ENCODE measurements at places on chromosomes 7 and 10. TPM values are rescaled to one million over a fixed set of nuclear protein-coding genes. Genes with fewer than 3 reads are reported as not detected.

GRCh38 chr10:74276416-74276815 lies 125.4 kb downstream of the ADK start:
- no peak for DNase-seq

DNA sequence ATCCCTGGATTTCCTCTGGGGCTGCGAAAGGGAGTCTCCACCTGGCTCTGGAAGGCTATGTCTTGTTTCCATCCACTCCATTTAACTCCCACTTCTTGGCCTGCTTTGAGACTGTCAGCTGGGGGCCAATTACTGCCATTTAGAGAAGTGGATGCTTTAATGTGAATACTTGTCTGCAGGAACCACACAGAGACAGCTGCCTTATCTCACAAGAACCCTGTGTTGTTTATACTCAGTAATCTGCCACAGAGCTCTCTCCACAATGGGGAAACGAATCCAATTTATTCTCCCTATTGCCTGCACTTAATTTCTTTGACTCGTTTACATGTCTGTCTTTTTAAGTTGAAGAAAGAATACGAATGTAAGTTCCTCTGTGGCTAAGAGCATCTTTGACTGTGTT lies 787.0 kb upstream of the C7orf33 start:
- DNase-seq: no peak

GRCh38 chr7:100176096-100177044 lies 811 bp downstream of the GPC2 start:
- DNase-seq: no peak

- DNase-seq: no peak
These were observed 530 bp upstream of the ANXA7 start for GRCh38 chr10:73414230-73414945.

- DNase-seq: no peak
These were observed 24.0 kb upstream of the PCGF5 start for GRCh38 chr10:91196268-91197048.

DNA sequence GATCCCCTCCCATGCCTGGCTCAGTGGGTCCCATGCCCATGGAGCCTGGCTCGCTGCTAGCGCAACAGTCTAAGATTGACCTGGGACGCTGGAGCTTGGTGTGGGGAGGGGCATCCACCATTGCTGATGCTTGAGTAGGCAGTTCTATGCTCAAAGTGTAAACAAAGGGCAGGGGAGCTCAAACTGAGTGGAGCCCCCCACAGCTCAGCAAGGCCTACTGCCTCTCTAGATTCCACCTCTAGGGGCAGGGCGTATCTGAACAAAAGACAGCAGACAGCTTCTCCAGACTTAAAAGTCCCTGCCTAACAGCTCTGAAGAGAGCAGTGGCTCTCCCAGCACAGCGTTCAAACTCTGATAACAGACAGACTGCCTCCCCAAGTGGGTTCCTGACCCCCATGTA lies 31.2 kb upstream of the FFAR4 start:
- no peak for DNase-seq

GRCh38 chr10:69630651-69631400 lies 779 bp downstream of the FAM241B start:
- no peak for DNase-seq

GRCh38 chr7:65239324-65239706 lies 134.3 kb upstream of the ZNF92 start:
- DNase-seq: no peak

GRCh38 chr10:9103301-9103700 lies 1048.8 kb downstream of the GATA3 start:
- no peak for DNase-seq

GRCh38 chr10:50395271-50395670 lies 144.0 kb upstream of the ASAH2 start:
- DNase-seq: no peak

The ITGB8 gene
- 5.1 TPM for total RNA-seq

DNA sequence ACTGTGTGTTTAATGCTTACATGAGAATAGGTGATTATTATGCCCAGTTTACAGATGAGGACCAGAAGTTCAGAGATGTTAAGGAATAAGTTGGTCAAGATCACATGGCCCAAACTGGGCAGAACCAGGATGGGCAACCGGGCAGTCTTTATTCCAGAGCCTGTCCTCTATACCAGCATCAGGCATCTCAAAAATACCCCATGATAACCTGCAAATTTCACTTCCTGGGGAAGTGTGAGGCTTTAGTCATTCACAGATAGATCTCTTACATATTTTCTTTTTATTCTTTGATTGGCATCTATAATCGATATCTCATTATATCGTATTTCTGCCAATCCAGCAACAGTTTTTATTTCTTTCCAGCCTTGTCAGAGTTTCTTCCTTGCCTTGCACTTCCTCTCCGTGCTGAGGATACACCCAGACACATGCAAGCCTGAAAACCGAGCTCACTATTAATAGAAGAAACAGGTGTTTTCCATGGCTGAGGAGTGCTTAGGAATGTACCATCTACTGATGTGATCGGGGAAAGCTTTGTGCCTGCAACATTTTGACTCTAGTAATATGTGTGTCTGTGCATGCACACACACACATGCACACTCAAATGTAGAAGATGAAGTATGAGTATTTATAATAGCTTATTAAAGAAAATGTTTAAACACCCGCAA lies 82.4 kb downstream of the CREM start:
- DNase-seq: no peak

The FAM25A gene
- total RNA-seq: not detected

The SFRP5 gene
- total RNA-seq: not detected

GRCh38 chr10:102718220-102718619 lies 3.8 kb downstream of the SFXN2 start:
- no peak for DNase-seq

- DNase-seq: no peak
These were observed 78.9 kb downstream of the SRI start for GRCh38 chr7:88140947-88141346.

GRCh38 chr7:130627775-130628174 lies 40.8 kb downstream of the COPG2 start:
- no peak for DNase-seq

DNA sequence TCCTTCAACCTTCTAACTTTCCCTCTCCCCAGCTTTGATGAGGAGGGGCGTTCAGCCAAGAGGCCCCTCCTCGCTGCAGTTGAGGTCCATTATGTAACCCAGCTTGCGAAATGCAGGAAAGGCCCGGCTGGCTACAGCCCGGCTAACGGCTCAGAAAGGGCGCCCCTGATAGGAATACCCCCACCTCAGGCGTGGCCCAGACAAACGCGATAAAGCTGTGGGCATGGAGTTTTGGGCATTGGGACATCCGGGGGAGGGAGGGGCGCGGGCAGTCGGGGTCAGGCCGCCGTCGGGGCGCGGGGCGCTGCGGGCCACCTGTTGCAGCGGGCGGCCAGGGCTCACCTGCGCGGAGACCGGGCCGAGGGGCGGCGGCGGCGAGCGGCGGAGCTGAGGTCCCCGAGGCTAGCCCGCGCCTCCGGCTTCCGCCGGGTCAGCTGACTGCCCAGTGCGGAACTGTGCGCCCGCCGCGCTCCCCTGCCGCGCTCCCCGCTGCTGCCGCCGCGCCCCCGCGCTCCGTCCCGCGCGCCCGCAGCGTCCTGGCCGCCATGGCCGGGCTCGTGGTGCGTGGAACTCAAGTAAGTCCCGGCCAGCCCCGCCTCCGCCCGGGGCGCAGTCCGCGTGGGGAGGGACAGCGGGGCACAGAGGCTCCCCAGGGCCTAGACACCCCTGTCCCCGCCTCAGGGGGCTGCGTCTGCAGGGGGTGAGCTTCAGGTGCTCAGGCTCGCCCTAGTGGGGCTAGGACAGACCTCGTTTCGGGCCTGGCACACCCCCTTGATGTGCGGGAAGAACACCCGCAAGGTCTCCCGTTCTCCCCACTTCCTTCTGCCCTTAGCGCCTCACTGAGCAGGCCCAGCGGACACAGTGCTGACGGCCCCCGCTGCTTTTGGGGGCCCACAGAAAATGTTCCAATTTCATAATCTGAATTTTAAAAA lies at the start of gene LRMDA:
Gene LRMDA, plus strand, starts transcription at position 445 of the 932 bp plus-strand sequence.
- DNase-seq: no peak

DNA sequence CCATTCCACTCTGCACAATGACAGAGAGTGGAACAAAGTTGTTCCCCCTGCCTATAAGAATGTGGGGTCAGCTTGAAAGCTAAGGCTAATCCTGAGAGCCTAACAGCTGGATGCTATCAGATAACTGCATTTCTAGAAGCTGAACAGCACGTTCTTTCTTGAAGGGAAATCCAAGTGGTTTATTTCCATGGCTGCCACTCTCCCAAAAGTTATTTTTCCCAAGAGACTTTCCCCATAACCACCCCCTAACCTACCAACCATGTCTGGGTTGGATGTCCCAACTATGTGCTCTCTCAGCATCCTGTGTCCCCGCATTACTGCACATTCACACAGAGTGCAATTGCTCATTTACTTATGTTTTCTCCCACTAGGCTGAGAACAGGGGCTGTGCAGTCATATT lies 140.7 kb upstream of the ANKRD1 start:
- no peak for DNase-seq

The ASB10 gene
- not detected for total RNA-seq

DNA sequence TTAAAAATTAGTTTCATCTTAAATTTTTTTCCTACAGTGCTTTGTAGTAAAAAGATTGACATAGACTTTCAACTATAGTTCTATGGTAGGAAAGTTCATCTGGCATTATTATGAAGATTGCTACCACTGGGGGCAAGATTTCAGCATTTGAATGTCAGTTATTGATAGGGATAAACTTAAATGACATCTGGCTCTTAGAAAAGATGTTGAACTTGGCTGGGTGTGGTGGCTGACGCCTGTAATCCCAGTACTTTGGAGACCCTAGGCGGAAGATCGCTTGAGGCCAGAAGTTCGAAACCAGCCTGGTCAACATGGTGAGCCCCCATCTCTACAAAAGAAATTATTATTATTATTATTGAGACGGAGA lies 1.4 kb upstream of the TRA2A start:
- no peak for DNase-seq

- DNase-seq: no peak
These were observed 85.1 kb upstream of the GTF2I start for GRCh38 chr7:74572301-74572979.

The ING3 gene
- 23.1 TPM for total RNA-seq

The MCM10 gene
- total RNA-seq: 11.5 TPM

GRCh38 chr7:131224996-131225395 lies 102.7 kb upstream of the MKLN1 start:
- DNase-seq: no peak

GRCh38 chr10:48473704-48474103 lies 131.2 kb downstream of the ARHGAP22 start:
- DNase-seq: no peak

GRCh38 chr7:113026941-113027340 lies 59.7 kb downstream of the GPR85 start:
- no peak for DNase-seq

GRCh38 chr10:11533328-11533781 lies 78.1 kb downstream of the USP6NL start:
- DNase-seq: no peak

DNA sequence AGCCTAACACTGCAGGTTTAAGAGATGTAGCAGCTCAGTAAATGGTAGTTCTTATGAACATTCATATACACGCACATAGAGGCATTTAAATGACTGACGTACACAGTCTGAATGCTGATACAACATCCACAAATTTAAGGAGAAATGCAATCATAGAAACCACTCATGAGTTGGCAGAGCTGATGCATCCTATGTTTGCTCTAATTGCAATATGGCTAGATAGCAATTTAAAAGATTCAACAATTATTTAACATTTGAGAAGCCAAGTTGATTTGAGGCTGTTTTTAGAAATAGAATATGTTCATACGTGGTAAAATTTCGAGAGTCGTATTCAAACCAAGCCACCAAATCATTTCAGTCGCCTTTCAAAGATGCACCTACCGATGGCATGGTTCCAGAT lies 135.6 kb downstream of the PFKFB3 start:
- no peak for DNase-seq

The MYH16 gene
- total RNA-seq: 0.53 TPM

DNA sequence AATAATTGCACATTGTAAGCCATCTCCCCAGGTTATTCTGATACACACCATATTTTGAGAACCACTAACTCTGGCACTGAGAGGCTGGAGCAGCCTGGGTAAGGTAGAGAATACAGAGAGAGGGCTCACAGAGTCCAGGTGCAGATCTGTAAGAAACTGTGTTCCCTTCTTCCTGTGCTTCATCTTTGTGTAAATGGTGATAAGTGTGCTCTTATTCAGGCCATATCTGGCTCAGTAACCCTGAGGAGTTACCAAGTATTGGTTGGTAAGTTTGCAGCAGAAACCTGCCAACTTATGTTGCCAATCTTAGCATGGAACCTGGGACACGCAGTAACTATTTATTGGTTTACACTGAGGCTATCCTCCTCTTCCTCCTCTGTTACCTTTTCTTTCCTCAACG lies 16.2 kb upstream of the ICA1 start:
- DNase-seq: no peak

- no peak for DNase-seq
These were observed 9.2 kb downstream of the JMJD1C start for GRCh38 chr10:63456437-63457210.

DNA sequence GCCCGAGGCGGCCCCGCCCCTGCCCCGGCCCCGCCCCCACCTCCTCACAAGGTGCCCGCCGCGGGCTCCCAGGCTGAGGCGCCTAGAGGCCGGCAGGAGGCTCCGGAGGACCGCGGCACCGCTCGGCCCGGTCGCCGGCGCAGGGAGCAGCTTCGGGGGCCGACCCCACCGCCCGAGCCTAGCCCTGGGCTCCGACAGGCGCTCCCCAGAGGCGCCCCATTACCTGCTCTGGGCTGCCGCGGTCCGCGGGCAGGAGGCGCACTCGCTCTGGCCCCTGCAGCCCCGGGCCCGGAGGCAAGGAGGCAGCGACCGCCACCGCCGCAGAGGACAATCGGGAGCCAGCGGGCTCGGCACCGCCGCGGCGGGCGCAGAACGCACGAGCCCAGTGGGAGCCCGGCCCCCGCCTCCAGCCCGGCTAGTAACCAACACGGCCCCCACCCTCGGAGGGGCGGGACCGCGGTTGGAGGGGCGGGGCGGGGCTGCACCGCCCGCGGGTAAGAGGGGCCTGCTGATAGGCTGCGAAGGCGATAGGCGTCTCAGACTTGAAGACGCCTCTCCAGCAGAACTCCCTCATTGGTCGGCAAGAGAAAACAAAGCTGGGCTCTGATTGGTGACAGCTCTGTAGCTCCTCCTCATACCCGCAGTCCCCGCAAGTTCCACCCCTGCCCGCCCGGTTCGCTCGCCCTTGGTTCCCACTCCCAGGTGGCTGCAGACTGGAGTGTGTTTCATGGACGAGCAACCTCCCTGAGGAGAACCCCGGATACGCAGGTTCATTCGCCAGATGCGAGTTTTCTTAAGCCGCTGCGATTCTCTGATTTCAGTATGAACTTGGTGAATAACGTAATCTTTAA lies at the start of gene MPP7:
Gene MPP7, minus strand, starts transcription at position 427 of the 851 bp plus-strand sequence. CDS start 64,460 bp downstream, outside the sequence.
- peak; percentile 93 for DNase-seq

The COBL gene
- not detected for total RNA-seq

DNA sequence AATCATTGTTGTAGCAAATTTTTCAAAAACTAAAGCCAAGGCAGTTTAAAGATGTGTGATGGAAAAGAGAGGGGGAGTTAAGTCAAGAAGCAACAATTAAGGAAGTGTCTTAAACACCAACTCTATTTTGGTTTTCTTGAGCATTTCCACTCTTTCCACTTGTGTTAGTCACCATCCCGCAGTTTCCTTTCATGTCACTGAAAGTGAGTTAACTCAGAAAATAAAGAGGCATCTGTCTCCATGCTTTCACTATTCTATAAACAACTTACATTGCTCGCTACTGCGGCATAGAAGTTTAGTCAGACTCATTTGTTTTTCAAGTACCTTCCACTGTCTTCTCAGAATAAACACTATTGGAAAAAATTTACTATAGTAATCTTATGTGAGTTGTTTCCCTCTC lies 284.9 kb upstream of the SEMA3D start:
- DNase-seq: no peak

Measured in pulmonary artery endothelial cell (primary cell).